Activated T-cell treated with anti-CD3 and anti-CD28 coated beads for 24 hours (primary cell): ENCODE measurements at places on chromosomes 3 and 15.
A peak's percentile ranks its signal among the peaks of the same experiment; 100 is the strongest.

GRCh38 chr3:139440639-139441556 lies 35.4 kb downstream of the RBP2 start:
- no peak for DNase-seq

DNA sequence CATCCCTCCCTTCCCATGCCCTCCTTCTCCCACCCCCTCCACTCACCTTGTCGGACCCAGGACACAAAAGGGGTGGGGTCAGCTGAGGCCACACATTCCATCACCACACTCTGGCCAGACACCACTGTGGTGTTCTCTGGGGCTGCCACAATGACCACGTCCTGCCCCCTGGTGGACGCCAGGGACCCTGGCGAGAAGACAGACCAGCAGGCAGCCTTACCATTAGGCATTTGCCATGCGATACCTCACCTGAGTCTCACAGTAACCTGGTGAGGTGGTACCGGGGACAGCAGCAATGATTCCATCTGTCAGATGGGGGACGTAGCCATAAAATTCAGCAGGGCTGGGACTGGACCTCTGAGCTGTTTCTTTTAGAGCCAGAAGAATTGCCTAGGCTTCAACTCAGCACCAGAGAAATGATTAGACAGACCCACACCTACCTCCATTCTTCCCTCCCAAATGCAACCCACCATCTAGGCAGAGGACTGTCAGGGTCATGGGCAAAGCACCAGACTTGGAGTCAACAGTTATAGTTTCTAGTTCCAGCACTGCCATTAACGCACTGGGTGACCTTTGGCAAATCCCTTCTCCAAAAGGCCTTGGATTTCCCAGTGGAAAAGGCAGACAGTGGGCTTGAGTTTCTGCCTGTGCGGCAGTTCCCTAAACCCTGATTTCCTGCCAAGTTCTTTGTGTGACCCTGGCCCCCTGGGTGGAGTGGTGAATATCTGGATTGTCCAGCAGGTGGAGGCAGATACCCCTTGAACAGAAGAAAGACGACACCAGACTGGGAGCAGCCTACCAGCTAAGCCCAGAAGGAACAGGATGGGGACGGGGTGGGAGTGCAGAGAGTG lies 21.8 kb downstream of the IGDCC4 start:
- DNase-seq = no peak

GRCh38 chr15:88661761-88662556 lies 23.1 kb downstream of the ISG20 start:
- DNase-seq = no peak

DNA sequence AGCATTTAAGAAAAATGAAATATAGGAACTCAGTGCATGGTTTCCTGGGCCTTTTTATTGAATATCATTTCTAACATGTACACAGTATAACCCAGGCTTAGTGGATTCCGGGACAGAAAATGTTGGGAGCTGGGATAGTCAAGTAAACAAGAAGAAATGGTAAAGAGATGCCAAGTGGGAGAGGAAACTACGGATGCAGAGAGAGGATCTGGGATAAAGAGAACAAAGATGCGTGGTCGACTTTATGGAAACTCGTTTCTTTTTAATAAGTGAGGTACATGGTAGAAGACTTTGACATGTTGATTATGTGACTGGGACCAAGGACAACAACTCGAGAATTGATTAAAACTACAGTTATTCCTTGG lies 1.2 kb upstream of the GPR176 start:
- no peak for DNase-seq

GRCh38 chr3:48338635-48339034 lies 5.2 kb upstream of the SPINK8 start:
- no peak for DNase-seq

GRCh38 chr3:58346368-58346767 lies 13.7 kb downstream of the PXK start:
- DNase-seq = no peak

DNA sequence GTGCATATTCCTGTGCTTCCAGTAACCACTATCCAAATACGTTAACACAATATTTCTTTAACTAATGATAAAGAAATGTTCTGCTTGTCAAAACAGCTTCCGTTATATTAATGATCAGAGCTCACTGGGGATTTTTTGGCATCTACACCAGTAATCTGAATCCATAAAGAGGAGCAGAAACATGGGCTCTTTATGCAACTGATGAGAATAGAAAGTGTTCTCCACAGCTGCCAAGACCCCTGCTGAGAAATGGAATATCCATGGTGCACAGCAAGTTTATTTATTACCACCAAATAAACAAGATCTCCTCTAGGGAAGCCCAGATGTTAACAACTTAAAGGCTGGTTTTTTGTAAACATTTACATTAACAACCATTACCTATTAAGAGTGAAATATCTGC lies 54.5 kb downstream of the ALDH1A2 start:
- DNase-seq = no peak

DNA sequence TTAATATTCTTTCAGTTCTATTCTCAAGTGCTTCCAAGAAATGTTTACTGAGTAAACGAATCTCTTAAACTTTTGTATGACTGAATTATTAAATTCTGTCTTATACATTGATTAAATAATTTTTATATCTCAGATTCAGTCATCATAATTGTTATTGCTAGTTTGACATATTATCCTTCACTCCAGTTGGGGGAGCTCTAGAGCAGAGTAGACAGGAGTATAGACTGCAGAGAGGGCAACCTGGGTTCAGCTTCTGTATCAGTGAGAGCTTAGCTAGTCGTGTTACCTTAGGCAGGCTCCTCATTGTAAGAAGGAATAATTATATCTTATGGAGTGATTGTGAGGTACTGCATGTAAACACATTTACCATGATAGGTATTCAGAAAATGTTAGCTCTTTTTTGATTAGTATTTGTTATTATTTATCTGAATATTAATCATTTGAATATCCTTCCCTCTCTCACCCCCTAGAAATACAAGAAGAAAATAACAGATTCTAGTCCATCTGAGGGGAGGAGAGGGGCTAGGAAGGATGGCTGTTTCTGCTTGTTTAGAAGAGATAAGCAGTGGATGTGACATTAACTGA lies 31.0 kb upstream of the ZCWPW2 start:
- DNase-seq = peak; percentile 11

- DNase-seq = no peak
Measured at GRCh38 chr3:135106445-135106844, 311.4 kb downstream of the EPHB1 start.

DNA sequence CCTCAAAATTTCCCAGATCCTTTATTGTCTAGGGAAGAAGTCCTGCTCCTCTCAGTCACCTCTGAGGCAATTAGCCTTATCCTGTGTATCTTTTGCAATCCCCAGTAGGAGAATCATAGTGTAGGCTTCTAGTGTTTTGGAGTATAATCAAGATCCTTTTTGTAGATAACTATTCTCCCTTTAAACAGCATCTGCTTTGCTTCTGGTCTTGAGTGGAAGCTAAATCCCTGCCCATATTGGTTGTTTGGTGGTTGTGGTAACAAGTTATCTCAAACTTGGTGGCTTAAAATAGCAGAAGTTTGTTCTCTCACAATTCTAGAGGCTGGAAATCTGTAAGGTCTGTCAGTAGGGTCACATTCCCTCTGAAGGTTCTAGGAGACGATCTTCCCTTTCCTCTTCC lies 217.5 kb upstream of the RASGRP1 start:
- DNase-seq = no peak

GRCh38 chr3:150014782-150015181 lies 44.1 kb upstream of the PFN2 start:
- no peak for DNase-seq

DNA sequence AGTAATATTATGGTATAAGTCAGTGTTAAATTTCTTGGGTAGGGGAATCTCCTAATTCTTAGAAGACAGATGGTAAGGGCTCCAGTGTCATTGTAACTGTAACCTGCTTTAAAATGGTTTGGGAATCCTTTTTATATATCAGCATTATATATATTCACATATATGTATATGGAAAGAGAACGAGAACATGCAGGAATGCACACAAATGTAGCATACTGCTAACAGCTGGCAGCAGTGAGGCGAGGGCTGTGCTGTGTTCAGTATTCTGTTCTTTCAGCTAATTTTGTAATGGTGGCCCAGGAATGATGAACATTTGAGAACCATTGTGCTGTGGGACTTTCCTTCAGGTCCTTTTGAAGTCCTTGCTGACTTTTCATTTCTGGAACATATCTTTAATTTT lies 60.8 kb downstream of the EEFSEC start:
- no peak for DNase-seq

DNA sequence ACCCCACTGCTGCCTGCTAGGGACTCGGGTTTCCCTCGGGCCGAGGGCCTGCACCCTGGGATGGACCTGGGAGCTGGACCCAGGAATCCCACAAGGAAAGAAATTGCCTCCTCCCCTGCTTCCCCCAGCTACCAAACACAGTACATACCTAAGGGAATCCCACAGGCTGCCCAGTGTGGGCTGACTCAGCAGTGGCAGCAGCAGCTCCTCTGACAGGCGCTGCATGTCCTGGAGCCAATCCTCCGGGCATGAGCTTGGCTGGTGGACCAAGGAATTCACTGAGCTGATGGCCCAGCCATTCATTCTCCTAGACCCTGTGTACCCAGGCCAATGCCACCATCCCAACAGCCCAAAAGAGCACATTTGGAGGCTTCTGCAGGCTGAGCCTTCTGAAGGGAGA lies 9.5 kb upstream of the LTK start:
- DNase-seq = no peak

DNA sequence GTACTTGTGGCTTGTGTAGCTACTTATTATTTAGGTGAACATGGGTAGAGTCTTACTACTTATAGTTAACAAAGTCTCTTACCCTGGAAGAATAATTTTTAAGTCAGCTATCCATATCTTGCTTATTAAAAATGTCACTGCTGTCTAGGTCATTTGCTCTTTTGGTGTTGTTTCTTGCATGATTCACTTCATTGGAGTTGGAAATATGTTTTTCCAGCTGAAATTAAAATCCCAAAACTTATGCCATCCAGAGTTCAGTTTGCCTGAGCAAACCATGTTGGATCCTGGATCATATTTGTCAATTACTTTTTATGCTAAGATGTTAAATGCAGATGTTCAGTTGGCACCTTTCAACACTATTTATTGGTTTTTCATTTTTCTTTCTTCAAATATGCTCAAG lies 421.0 kb upstream of the RBMS3 start:
- DNase-seq = no peak

DNA sequence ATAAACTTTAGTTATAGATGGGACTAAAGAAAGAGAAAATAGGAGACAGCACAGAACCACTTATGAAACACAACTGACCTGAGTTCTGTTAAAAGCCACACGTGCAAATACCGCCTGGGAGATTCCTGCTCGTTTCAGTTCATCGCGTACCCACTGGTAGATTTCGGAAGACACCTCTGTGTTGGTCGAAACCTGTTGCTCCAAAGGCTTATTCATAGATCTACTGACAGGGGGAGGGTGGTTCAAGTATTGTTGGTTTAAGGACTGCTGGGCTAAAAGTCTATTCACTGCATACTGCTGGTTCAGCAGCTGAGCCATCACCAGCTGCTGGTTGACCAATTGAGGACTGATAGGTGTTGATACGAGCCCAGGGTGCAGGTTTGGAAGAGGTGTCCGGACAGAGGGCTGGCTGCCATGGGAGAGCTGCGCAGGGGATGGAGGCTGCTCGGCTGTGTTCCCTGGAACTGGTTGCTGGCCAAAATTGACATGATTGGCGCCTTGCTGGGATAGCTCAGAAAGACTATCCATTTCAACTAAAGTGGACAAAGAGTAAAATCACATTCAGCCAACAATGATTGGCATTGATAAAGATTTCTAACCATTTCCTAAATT lies 30.6 kb downstream of the SATB1 start:
- DNase-seq = no peak

DNA sequence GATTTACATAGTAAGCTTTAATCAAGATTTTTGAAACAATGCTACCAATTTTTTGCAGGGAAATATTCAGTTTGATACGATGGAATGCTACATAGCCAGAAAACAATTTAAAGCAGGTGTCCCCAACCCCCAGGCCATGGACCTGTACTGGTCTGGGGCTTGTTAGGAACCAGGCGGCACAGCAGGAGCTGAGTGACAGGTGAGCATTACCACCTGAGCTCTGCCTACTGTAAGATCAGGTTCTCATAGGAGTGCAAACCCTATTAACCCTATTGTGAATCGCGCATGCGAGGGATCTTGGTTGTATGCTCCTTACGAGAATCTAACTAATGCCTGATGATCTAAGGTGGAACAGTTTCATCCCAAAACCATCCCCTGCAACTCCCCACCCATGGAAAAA lies 322.6 kb upstream of the NECTIN3 start:
- DNase-seq = no peak

DNA sequence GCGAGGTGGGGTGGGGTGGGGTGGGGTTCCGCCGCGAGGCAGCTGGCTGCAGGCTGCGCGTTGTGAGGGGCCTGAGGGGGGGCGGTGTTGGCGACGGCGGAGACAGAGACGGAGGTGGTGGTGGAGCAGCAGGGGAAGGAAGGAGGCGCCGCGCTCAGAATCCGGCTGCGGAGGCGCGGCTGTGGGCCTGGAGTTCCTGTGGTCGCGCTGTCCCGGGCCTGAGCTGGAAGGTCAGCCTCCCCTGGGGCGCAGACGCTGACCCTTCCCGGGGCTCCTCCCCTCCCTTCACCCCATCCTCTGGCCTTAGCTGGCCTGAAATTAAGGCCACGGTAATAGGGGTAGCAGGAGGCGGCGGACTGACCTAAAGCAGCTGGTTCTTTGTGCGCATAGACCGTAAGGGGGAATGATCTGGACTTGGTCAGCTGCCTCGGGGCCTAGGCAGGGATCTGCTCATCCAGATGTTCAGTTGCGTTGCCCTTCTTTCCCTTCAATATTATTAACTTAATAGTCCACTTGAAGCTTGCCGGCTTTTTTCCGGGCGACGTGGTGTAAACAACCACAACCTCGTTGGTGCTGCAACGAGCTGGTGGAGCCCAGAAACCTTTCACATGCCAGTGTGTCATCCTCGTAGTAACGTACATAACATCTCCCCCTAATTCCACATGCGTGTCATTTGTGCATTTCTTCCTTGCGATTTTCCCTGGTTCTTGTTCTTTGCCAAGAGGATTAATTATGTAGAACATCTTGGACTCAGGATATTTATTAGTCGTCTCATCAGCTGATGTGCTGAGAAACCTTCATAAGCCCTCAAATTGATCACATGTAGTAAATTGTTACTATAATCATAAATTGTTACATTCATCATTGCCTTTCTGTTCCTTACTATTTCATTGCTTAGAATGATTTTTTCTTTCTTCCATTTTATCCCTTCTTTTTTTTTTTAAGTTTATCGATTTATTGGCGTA lies 626 bp downstream of the SEC62 start:
- DNase-seq = peak; percentile 33

GRCh38 chr3:28467414-28467813 lies 118.8 kb upstream of the AZI2 start:
- no peak for DNase-seq

DNA sequence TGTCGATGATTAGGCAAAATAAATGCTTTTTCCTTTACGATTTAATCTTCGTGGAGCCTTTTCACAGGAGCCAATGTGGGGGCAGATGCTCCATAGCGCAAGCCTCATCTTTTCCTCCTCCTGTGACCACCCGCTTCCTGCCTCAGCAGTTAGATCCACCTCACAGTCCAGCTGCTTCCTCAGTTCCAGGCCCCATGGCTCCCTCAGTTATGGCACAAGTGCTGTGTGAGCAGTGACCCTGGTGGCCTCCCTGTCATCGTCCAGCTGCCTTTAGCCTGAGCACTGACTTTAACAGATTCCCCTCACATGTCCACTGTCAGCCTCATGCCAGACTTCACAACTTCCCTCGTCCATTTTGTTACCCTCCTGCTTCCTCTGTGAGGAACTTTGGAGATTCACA lies 424.6 kb upstream of the GBE1 start:
- DNase-seq = no peak

- no peak for DNase-seq
Measured at GRCh38 chr3:47223755-47224154, 58.8 kb downstream of the KIF9 start.

GRCh38 chr15:37015451-37015850 lies 84.9 kb downstream of the MEIS2 start:
- no peak for DNase-seq
